Renal pelvis (tissue), 12 donors: ENCODE measurements at places on chromosomes 3 and 15.
A peak's percentile ranks its signal among the peaks of the same experiment; 100 is the strongest.

- DNase-seq = peak; percentile 60
These were observed 44.8 kb upstream of the TLE3 start for GRCh38 chr15:70142322-70143191.

DNA sequence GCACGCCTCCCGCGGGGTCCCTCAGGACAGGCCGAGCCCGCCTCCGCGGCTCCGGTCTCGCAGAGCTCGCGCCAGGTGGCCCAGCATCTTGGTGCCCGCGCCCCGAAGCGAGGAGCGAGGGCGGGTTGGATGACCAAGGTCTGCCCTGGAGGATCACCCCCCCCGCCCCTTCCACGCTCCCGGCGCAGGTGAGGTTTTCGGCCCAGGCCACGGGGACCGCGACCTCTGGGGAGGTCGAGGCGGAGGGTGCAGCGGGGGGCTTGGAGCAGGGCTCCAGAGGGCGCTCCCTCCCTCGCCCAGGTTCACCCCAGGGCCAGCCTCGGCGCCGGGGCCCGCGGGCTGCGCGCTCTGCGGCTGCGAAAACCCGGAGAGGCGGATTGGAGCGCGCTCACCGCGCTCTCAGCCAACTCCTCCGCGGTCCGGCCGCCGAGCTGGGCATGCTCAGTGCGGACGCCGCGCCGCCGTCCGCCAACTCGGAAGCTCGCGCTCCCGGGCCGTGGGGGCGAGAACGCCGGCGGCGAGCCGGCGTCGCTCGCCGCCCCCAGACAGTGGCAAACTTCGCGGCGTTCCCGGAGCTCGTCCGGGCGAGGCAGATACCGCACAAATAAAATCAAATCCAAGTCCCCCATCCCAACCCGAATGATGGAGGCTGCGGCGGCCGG lies at the start of gene MED12L:
MED12L (plus strand) TSS at position 438 of the 662 bp plus-strand sequence. CDS start 1,263 bp downstream, outside the sequence.
- DNase-seq = peak; percentile 79

DNA sequence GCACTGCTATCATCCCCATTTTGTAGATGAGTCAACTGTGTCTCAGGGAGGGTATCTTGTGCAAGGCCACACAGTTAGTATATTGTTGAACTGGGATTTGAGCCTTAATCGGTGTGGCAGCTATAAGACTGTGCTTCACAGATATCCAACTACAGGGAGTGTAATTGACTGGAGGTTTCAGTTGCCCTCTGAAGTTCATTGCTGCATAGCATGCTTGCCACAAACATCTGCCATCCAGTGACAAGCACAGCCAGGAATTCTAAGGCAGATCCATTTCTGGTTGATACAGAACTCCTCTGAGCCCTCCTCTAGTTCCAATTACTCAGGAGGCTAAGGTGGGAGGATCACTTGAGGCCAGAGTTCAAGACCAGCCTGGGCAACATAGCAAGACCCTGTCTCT lies 16.4 kb downstream of the FSD2 start:
- DNase-seq = no peak

GRCh38 chr3:31622636-31623288 lies 90.0 kb downstream of the STT3B start:
- DNase-seq = no peak

DNA sequence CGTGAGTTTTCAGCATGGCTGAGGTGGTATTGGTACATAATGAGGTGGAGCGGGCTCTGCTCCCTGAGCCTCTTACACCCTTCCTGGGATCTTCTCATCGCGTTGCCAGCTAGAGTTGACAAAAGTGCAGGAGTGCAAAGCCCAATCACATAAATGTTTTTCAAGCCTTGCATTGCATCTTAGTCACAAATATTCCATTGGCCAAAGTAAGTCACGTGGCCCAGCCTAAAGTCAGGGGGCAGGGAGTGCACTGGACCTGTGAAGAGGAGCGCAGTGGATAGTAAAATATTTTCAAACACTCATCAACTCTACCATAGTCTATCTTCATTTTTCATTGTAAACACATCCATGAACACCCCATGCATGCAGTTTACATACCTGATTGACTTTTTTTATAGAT lies 329.8 kb upstream of the NR2E3 start:
- no peak for DNase-seq

- DNase-seq = no peak
These were observed 73.7 kb downstream of the DNAJB8 start for GRCh38 chr3:128392818-128393544.

GRCh38 chr3:195094191-195094921 lies 176.6 kb downstream of the XXYLT1 start:
- DNase-seq = peak; percentile 42

DNA sequence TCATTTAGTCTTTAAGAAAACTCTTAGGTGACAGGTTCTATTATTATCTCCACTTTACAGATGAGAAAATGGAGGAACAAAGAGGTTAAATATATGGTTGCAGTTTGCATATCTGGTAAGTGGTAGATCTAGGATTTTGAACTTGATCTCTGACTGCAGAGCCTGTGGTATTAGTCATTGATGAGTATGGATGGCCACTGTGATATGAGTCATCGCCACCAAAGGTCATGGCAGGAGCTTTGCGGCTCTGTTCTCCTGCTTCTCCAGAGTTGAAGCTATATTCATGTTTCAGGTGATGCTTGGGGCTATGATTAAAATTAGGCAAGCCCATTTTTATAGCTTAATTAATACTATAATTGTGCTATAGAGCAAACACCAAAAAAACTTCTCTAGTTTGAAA lies 306.2 kb upstream of the DPPA4 start:
- DNase-seq = no peak

DNA sequence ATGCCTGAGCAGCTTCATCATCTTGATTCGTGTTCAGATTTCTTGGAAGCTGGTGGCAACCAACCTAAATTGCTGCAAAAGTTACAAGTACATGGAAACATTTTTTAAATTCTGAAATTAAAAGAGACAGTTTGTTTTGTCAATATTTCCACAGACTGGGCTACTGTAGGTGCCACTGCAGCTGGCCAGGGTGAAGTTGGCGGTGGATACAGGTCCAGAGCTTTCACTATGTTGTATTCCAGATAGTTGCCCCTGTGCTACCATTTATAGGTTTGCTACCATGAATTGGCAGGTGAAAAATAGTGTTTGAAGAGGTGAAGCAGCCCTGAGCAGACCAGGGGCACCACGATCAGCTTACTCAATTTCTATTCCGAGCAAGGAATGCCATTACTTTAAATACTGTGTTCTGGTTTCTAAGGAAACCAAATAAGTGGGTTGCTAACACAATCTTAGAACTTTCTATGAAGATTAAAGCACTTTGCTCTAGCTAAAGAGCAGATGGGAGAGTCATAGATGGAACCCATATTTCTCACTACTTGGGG lies 21.2 kb upstream of the SHC4 start:
- no peak for DNase-seq

GRCh38 chr15:65004993-65005392 lies 15.3 kb upstream of the SPG21 start:
- no peak for DNase-seq

- no peak for DNase-seq
These were observed 45.0 kb downstream of the BLM start for GRCh38 chr15:90762109-90762508.

- DNase-seq = no peak
These were observed 18.0 kb downstream of the KLHL24 start for GRCh38 chr3:183653209-183654064.

DNA sequence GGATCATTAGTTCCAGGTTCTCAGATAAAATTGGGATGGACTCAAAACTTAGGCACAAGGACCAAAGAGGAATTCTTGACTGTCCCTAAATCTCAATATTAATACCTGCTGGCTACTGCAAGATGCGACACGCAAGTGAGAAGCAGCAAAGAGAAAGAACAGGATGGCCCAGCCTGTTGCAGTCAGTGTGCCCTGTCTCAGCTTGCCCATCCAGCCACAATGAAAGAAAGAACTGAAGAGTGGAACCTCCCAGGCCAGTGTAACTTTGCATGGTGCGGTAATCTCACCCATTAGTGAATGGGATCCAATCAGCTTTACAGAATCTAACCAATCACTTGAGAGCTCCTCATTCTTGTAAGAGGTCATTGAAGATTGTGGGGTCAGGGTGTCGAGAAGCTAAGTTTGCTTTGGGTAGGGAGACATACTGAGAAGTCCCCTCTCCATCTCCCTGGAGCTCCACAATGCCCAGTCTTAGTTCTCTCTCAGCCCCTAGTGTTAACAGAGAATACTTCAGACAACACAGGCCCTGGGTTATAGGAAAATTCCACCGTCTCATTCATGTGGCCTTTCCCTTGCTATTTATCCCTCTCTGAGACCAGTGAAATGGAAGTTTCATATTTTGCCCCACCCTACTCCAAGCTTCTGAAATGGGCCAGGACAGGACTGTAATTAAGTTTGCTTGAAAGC lies 3.2 kb upstream of the SLC9A9 start:
- no peak for DNase-seq

DNA sequence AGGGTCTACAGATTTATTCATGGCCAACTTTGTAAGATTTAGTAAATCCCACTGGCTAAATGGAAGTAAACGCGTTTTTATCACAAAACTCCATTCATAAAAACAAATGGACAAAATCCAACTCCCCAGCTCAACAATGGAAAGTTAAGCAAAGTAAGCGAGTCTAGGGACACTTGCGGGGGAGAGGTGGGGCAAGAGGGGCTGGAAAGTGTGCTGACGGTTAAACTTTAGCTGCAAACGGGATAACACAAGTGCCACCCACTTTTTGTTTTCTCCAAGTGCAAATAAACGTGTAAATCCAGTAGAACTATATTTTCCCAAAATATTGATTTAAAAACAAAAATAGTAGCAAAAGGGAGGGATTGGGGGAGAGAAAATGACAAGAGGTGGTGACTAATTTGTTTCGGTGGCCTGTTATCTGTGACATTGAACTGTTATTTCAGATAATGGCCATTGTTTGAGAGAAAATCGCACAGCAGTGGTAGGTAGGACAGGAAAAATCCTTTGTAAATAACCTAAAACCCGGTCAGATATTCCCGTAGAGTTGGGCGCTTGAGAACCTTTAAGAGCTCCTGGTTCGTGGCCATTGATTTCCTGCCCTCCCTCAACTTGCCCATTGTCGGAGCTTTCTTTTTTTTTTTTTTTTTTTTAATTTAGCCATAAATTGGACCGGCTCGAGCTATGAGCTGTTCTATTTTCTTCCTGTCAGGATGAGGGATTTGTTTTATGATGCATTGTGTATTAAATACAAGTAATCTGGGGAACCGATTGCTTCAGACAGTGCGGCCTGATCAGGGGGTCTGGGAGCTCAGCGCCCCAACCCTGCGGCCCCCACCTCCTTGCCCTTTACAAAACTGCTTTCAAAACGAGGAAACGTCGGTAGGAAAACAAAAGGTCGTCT lies 514.8 kb downstream of the MECOM start:
- DNase-seq = no peak

GRCh38 chr3:40022297-40022827 lies 213.0 kb downstream of the MYRIP start:
- no peak for DNase-seq

- DNase-seq = peak; percentile 35
These were observed 479.0 kb downstream of the AGBL1 start for GRCh38 chr15:86558686-86559085.

DNA sequence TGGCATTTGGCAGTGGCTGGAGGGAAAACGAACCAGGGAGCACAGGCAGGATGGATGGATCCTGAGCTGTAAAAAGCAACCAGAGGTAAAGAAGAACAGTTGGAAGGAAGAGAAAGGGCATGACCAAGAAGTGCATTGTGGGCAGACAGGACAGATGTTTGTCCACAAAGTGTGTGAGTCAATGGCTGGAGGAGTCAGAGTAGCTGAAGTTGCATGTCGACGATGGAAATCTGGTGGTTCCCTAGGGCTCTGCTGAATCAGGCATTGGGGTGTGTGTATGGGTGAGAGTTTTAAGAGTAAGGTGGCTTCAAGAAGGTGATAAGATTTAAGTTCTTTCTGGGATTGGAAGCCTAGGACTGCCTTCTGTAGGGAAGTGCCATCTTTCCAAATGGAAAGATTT lies 214.0 kb upstream of the BHLHE40 start:
- no peak for DNase-seq

- no peak for DNase-seq
These were observed 347.1 kb upstream of the DNAJC19 start for GRCh38 chr3:181336597-181336996.
